ENCODE measurements at places on chromosomes 16 and 17. TPM values are rescaled to one million over a fixed set of nuclear protein-coding genes. Genes with fewer than 3 reads are reported as not detected.

Gene ANKRD40CL
- total RNA-seq = not detected

Gene VTN
- 0.97 TPM for total RNA-seq

Gene PDIA2
- total RNA-seq = not detected

Gene RMI2
- total RNA-seq = 5.1 TPM

Gene SSTR5
- not detected for total RNA-seq

Gene PLCG2
- not detected for total RNA-seq

Gene MVP
- total RNA-seq = 157 TPM

Gene SIRT7
- 18.8 TPM for total RNA-seq

Gene ITGA2B
- 0.81 TPM for total RNA-seq

Gene SRCIN1
- total RNA-seq = not detected
